Suprapubic skin (tissue), 4 donors: ENCODE measurements at places on chromosomes 4 and X.

- DNase-seq: no peak
- no peaks in the 10 kb centered on the region for H3K36me3 ChIP-seq
- no peaks in the 10 kb centered on the region for H3K27me3 ChIP-seq
- no peaks in the 10 kb centered on the region for H3K4me1 ChIP-seq
Observed at GRCh38 chrX:108380222-108380621, 58.0 kb downstream of the COL4A6 start.

GRCh38 chr4:5157791-5158770 is 106.8 kb downstream of the STK32B start:
- H3K4me3 ChIP-seq: no peak overlapping the region
- H3K27ac ChIP-seq: no peak overlapping the region
- H3K36me3 ChIP-seq: no peaks in the 10 kb centered on the region

DNA sequence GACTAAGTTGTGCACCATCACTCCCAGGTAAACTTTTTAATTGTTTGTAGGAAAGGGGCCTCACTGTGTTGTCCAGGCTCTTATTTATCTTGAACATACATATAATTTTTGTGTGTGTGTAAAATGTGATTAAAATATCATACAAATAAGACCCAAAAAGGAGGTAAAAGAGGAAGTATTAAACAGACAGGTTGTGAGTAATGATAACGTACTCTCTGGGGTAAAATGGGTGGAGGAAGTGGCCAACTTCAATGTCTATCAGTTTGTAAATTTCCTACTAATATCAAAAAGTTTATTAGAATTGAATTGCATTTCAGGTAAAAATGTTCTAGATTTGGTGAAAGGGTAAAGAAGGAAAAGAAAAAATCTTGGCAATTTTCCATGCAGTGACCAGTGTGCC is 48.8 kb downstream of the SULT1E1 start:
- no peaks in the 10 kb centered on the region for H3K4me1 ChIP-seq
- H3K4me3 ChIP-seq: no peak overlapping the region
- H3K27me3 ChIP-seq: no peaks in the 10 kb centered on the region

- H3K27ac ChIP-seq: no peak overlapping the region
- H3K27me3 ChIP-seq: peaks cover 26% of the 10 kb centered on the region
- no peak for DNase-seq
- H3K4me3 ChIP-seq: no peak overlapping the region
- no peaks in the 10 kb centered on the region for H3K36me3 ChIP-seq
Observed at GRCh38 chr4:121943941-121944340, 7.9 kb downstream of the TRPC3 start.

DNA sequence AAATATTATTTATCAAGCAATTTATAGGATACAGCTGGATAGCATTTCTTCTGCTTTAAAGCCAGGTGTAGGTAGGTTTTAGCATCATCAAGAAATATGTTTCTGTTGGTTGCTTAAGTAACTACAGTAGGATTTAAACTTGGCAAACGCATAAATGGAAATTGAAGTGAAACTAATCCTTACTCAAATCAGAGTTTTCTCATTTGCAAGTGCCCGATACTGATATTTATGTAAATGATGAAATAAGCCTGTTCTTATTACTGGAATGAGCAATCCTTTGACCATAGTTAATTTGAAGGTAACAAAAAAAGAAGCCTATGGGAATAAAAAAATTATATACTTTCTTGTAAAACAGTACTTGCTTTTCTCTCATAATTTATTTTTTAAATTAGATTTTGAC is 23.2 kb upstream of the PIGA start:
- no peak overlapping the region for H3K4me3 ChIP-seq
- H3K27me3 ChIP-seq: no peaks in the 10 kb centered on the region
- no peak for DNase-seq
- no peaks in the 10 kb centered on the region for H3K4me1 ChIP-seq
- no peaks in the 10 kb centered on the region for H3K36me3 ChIP-seq
- no peak overlapping the region for H3K27ac ChIP-seq

DNA sequence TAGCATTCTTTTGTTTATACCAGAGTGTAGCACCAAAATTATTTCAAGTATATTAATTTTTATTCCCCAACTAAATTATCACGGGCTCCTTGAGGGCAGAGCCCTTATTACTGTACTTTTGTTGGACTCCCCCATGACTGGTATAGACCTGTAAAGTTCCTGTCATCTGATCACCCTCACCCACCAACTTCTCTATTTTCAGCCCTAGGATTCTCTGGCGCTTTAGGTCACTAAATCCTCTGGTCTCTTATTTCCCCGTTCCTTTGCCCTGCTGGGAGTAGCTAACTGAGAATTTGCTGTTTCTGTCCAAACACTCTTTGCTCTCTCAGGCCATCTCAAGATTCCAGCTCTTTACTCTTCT is 3.2 kb upstream of the XKRX start:
- DNase-seq: no peak
- H3K4me3 ChIP-seq: no peak overlapping the region
- no peaks in the 10 kb centered on the region for H3K27me3 ChIP-seq
- peaks cover 5% of the 10 kb centered on the region for H3K4me1 ChIP-seq
- H3K27ac ChIP-seq: no peak overlapping the region

DNA sequence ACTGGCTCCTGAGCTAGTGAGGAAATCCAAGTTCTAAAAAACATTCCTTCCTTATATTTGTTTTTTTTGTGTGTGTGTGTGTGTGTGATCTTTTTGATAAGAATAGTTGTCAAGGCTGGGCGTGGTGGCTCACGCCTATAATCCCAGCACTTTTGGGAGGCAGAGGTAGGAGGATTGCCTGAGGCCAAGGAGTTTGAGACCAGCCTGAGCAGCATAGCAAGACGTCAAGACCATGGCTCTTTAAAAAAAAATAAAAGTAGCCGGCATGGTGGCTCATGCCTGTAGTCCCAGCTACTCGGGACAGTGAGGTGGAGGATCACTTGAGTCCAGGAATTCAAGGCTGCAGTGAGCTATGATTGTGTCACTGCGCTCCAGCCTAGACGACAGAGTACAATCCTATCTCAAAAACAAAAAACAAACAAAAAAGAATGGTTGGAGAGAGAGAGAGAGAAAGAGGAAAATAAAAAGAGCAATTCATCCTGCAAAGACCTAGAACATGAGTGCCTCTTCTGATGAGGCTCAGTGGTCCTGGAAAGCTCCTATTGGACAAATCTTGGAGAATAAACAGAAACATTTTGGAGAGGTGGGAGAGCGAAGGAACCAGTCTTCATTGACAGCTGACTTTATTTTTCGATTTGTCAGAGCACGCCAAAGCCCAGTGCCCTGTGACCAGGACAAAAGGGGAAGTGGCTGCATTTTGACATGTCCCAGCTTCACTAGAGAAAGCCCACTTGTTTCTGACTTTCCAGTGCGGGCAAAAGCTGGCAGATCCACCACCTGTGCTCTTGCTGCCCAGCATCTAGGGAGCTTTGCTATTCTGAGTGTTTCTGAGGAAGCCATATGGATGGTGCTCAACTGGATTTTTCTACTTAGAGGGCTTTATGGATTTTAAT is 244.7 kb downstream of the PALLD start:
- no peaks in the 10 kb centered on the region for H3K36me3 ChIP-seq
- peak overlapping the region; percentile 5 for H3K27ac ChIP-seq
- no peak overlapping the region for H3K4me3 ChIP-seq

DNA sequence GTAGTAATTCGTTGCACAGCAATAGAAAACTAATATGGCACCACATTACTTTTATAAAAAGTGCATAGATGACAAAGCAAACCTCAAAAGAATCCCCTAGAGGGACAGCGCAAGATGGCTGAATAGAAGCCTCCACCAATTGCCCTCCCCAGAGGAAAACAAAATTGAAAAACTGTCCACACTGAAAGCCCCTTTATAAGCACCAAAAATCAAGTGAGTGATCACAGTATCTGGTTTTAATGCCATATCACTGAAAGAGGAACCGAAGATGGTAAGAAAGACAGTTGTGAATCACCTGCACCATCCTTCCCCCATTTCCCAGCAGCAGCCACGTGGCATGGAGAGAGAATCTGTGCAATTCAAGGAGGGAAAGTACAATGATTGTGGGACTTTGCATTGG is 522.2 kb downstream of the GLUD2 start:
- H3K4me3 ChIP-seq: no peak overlapping the region
- no peaks in the 10 kb centered on the region for H3K27me3 ChIP-seq
- H3K27ac ChIP-seq: no peak overlapping the region
- no peaks in the 10 kb centered on the region for H3K36me3 ChIP-seq
- DNase-seq: no peak

DNA sequence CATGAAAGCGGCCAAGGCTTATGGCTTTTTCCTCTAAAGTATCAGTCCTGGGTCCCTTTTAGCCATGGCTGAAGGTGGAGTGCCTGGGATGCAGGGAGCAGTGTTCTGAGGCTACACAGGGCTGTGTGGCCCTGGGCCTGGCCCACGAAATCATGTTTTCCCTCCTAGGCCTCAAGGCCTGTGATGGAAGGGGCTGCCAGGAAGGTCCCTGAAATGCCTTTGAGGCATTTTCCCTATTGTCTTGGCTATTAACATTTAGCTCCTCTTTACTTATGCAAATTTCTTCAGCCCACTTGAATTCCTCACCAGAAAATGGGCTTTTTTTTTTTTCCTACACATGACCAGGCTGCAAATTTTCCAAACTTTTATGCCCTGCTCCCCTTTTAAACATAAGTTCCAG is 657.0 kb downstream of the DACH2 start:
- H3K4me3 ChIP-seq: no peak overlapping the region
- H3K27me3 ChIP-seq: no peaks in the 10 kb centered on the region
- no peaks in the 10 kb centered on the region for H3K36me3 ChIP-seq
- no peaks in the 10 kb centered on the region for H3K4me1 ChIP-seq

GRCh38 chrX:154019061-154019621 is 561 bp downstream of the IRAK1 start:
- no peaks in the 10 kb centered on the region for H3K27me3 ChIP-seq
- peaks cover 25% of the 10 kb centered on the region for H3K36me3 ChIP-seq
- peaks cover 30% of the 10 kb centered on the region for H3K4me1 ChIP-seq

DNA sequence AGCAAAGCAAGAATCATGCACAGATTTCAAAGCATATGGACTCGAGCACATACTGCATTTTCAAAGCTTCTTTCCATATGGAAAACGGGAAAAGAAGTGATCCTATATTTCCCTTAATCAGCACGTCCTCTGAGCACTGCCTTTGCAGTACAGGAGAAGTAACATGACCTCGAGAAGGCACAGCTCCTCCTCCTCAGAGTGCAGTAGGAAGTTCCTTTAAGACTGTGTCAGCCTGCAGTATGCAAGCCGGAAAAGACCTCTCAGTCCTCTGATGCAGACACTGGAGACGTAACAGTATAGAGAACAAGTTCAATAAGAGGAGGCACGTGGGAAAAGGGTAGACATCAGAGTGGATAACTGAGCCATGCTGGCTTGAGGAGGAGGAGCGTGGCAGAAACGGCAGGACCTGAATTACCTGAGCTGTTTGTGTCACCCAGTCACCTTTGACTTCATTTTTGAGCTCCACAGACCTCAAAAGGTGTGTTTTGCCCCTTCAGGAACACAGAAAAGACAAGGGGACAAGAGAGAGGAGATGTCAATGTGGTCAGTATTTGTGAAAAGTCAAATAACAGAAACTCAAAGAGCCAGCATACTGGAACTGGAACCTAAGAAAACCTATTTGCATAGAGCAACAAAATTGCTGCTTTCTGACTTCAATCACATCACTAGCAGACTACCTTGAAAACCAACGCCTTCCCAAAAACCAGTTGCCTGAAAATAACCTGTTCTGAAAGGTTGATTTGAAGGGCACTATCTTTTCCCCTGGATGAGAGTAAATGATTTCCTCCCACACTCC is 20.8 kb downstream of the IRF2 start:
- DNase-seq: no peak
- H3K27me3 ChIP-seq: no peaks in the 10 kb centered on the region
- H3K4me1 ChIP-seq: peaks cover 70% of the 10 kb centered on the region
- no peak overlapping the region for H3K4me3 ChIP-seq
- H3K27ac ChIP-seq: peak overlapping the region; percentile 31
- no peaks in the 10 kb centered on the region for H3K36me3 ChIP-seq

GRCh38 chr4:87299898-87300297 is 22.8 kb downstream of the HSD17B13 start:
- H3K36me3 ChIP-seq: no peaks in the 10 kb centered on the region
- no peak overlapping the region for H3K4me3 ChIP-seq
- H3K27me3 ChIP-seq: no peaks in the 10 kb centered on the region
- DNase-seq: no peak
- H3K4me1 ChIP-seq: peaks cover 7% of the 10 kb centered on the region

DNA sequence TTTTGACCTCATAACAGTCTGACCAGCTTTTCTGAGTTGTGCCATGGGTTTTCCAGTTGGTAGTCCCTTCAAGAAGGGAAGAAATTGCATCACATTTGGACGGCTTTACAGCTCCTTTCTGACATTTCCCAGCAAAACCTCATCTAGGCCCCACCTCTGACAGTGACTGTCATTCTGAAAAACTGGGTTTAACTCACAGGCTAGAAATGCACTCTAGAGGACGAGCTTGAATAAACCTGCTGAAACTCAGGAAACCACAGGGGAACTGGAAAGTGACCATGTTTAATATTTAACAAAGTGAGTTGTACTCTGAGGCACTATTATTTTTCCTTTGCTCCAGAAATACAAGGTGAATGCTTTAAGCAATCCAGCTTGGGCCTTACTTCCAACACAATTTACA is 434.3 kb upstream of the RASGEF1B start:
- no peak overlapping the region for H3K4me3 ChIP-seq
- H3K36me3 ChIP-seq: no peaks in the 10 kb centered on the region
- H3K27me3 ChIP-seq: no peaks in the 10 kb centered on the region
- no peaks in the 10 kb centered on the region for H3K4me1 ChIP-seq

- no peaks in the 10 kb centered on the region for H3K27me3 ChIP-seq
- DNase-seq: no peak
- no peaks in the 10 kb centered on the region for H3K4me1 ChIP-seq
- H3K27ac ChIP-seq: no peak overlapping the region
Observed at GRCh38 chr4:114021451-114021850, 42.0 kb upstream of the ARSJ start.

DNA sequence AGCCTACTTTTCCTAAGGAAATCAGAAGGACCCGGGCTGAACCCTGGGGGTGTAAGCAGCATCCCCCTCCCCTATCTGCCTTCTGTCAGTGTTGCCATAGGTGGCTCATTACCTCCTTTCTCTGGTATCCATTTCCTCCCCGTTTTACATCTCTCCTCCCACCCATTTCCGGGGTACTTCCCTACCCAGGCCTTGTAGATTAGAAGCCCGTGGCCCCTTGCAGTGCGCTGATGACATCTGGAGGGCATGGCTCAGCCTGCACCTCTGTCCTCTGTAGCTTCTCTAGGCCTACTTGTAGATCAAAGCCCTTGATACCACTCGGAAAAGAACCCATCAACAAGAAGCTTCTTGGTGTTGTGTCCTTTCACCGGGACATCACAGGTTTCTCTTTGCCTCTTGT is 71.8 kb downstream of the NBDY start:
- H3K4me1 ChIP-seq: peaks cover 8% of the 10 kb centered on the region
- H3K27ac ChIP-seq: no peak overlapping the region
- no peaks in the 10 kb centered on the region for H3K36me3 ChIP-seq
- DNase-seq: peak; percentile 17
- no peak overlapping the region for H3K4me3 ChIP-seq

- no peak overlapping the region for H3K4me3 ChIP-seq
- no peak for DNase-seq
- H3K4me1 ChIP-seq: no peaks in the 10 kb centered on the region
- no peak overlapping the region for H3K27ac ChIP-seq
- no peaks in the 10 kb centered on the region for H3K27me3 ChIP-seq
- no peaks in the 10 kb centered on the region for H3K36me3 ChIP-seq
Observed at GRCh38 chr4:64882311-64883086, 473.2 kb upstream of the TECRL start.

GRCh38 chr4:145285928-145286327 is 105.5 kb upstream of the OTUD4 start:
- no peaks in the 10 kb centered on the region for H3K4me1 ChIP-seq
- no peaks in the 10 kb centered on the region for H3K36me3 ChIP-seq
- H3K27ac ChIP-seq: no peak overlapping the region
- no peaks in the 10 kb centered on the region for H3K27me3 ChIP-seq
- H3K4me3 ChIP-seq: no peak overlapping the region

GRCh38 chr4:139814323-139815015 is 148.8 kb downstream of the MGST2 start:
- peaks cover 48% of the 10 kb centered on the region for H3K4me1 ChIP-seq
- no peak overlapping the region for H3K4me3 ChIP-seq
- no peaks in the 10 kb centered on the region for H3K27me3 ChIP-seq
- no peak for DNase-seq
